ENCODE measurements at places on chromosomes 5 and 9.

- no peak for DNase-seq
Measured at GRCh38 chr5:89584339-89584956, 701.5 kb upstream of the MEF2C start.

GRCh38 chr5:7246287-7246686 lies 149.7 kb upstream of the ADCY2 start:
- DNase-seq = no peak

GRCh38 chr5:68369457-68370125 lies 154.0 kb downstream of the PIK3R1 start:
- DNase-seq = no peak

GRCh38 chr5:78799266-78800017 lies 150.9 kb upstream of the LHFPL2 start:
- no peak for DNase-seq

- DNase-seq = no peak
Measured at GRCh38 chr5:81895307-81895706, 76.5 kb upstream of the ATG10 start.

GRCh38 chr9:71506821-71507220 lies 261.5 kb downstream of the CEMIP2 start:
- no peak for DNase-seq

- DNase-seq = no peak
Measured at GRCh38 chr5:176427971-176428370, 11.6 kb upstream of the CLTB start.

- DNase-seq = no peak
Measured at GRCh38 chr9:16221822-16222547, 648.5 kb downstream of the BNC2 start.
